ENCODE measurements at places on chromosomes 13 and 19.

- DNase-seq, result no peak
Measured at GRCh38 chr13:42420304-42420703, 148.4 kb downstream of the AKAP11 start.

- DNase-seq, result no peak
Measured at GRCh38 chr13:24277761-24278160, 31.6 kb upstream of the C1QTNF9 start.

- no peak for DNase-seq
Measured at GRCh38 chr13:39881887-39882286, 226.4 kb downstream of the COG6 start.

DNA sequence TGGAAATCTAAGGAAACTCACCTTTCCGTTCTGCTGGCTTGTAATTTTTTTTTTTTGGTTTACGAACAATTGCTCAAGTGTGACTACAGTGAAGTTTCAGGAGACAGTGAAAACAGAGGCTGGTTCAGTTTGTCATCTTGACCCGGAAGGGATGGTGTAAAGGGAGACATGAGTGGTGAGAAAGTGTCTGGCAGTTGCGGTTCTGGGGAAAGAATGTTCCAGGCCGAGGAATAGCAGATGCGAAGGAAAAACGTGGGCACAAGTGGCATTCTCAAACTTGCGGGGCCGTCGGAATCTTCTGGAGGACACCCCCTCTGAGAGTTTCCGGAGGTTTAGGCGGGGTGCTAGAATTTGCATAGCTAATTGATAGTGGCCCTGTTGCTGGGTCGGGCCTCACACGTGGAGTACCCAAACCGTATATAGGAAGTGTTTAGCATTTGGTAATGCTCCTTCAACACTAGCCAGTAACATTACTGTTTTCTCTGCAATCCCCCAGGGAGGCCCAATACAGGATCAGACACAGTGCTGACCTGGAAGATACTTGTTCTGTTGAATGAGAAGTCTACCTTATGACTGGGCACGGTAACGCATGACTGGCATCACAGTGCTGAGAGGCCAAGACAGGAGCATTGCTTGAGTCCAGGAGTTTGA is 2.8 kb upstream of the TNFSF9 start:
- DNase-seq, result no peak

GRCh38 chr13:20461860-20462532 is 63.7 kb downstream of the CRYL1 start:
- DNase-seq, result no peak

- DNase-seq, result no peak
Measured at GRCh38 chr19:1302533-1303239, 17.0 kb downstream of the EFNA2 start.

DNA sequence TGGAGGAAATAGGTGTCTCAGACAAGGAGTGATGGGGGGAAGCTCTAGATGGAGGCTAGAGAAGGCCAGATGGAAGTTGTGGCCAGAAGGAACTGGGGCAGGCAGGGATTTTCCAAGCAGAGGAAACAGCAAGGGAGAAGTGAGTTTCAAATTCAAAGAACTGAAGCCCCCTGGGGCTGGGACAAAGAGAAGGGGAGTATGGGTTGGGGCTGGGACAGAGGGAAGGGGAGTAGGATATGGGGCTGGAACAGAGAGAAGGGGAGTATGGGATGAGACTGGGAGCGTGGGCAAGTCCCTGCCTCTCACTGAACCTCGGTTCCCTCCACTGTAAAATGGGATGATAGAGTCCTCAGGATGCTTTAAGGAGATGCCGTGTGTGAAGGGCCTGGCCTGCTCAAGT is 1.9 kb upstream of the GTF2F1 start:
- DNase-seq, result no peak

- no peak for DNase-seq
Measured at GRCh38 chr19:307111-307531, 15.9 kb upstream of the PLPP2 start.

- no peak for DNase-seq
Measured at GRCh38 chr13:22929381-22930126, 251.2 kb upstream of the SGCG start.

DNA sequence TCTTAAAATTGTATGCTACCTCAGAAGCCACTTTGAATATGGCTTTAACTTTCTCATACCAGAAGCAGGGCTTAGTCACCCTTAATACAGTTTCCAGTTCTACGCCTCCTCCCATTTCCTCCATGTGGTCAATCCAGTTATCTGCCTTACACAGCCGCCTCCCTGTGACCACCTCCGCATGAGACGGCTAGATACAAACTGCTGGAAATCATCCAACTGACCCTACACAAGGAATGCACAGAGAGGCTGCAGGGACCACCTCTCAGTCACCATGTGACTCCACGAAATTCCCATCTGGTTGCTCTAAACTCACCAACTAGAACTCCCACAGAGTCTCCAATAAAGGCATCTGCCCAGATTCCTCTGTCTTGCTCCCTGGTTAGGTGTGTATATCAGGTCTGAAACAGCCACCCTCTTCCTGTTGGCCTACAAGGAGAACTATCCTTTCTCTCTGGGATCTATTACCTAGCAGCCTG is 6.8 kb downstream of the ZNF564 start:
- DNase-seq, result no peak

DNA sequence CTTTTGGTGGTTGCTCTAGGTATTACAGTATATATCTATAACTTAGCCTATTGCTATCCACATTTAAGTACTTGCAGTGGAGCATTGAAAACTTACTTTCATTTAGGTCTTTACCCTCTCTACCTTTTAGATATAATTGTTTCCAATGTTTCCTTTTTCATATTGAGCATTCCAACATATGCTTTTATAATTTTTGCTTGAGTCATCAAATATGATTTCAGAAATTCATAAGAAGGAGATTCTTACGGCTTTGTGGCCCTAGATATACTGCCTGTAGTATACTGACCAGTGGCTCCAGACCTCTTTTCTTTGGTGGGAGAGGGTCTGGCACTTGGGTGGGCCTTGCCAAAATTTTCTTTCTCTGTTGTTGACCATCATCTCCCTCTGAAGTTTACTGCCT is 32.8 kb upstream of the ZNF850 start:
- no peak for DNase-seq

GRCh38 chr13:105177265-105177900 is 1358.1 kb downstream of the EFNB2 start:
- no peak for DNase-seq

DNA sequence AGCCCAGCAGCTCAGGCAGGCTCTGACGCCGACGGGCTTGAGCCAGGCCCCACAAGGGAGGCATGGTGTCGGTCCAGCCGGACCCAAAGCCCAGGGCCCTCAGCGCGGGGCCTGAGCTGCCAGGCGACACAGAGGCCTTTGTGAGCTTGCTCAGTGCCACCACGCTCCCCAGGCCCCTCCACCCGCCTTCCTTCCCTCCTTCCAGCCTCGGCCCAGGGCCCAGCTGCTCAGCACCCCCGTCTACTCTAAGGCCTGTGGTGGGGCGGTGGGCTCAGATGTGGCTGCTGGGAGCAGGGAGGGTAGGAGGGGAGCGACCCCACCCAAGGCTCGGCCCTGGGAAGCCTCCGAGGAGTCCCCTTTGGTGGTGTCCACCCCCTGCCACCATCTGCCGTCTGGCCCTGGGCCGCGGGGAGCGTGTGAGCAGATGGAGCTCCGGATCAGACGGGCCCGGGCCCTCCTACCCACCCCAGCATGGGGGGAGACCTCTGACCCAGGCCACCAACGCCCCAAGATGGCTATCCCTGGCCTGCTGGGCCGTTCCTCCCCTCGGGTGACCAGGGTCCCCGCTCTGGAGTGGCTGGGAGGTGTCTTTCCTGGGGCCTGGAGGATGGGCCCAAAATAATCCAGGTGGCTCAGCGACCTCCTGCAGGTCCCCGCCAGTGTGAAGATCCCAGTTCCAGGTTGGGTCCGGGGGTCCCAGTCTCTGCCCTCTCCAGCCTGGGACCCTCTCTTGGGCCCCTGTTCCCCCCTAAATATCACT is 7.8 kb downstream of the ZBTB7A start:
- no peak for DNase-seq

GRCh38 chr19:5559804-5560133 is 8.0 kb downstream of the TINCR start:
- no peak for DNase-seq

GRCh38 chr13:111373486-111373885 is 53.0 kb downstream of the TEX29 start:
- DNase-seq, result no peak

GRCh38 chr19:7916955-7917266 is 2.3 kb downstream of the TGFBR3L start:
- DNase-seq, result no peak
